ENCODE measurements at places on chromosomes 12 and 14.

DNA sequence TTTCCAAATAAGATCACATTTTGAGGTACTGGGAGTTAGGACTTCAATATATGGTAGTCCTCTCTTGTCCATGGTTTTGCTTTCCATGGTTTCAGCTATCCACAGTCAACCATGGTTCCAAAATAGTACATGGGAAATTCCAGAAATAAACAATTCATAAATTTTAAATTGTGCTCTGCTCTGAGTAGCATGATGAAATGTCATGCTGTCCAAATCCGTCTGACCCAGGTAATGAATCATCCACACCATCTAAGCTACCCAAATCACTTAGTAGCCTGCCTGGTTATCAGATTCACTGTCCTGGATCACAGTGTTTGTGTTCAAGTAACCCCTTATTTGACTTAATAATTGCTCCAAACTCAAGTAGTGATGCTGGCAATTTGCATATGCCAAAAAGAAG lies 197.9 kb downstream of the TMTC3 start:
- no peak for DNase-seq

- DNase-seq: no peak
Measured at GRCh38 chr12:124170760-124171159, 124.1 kb upstream of the RFLNA start.

- DNase-seq: no peak
Measured at GRCh38 chr12:11457996-11458645, 62.8 kb upstream of the PRB2 start.

DNA sequence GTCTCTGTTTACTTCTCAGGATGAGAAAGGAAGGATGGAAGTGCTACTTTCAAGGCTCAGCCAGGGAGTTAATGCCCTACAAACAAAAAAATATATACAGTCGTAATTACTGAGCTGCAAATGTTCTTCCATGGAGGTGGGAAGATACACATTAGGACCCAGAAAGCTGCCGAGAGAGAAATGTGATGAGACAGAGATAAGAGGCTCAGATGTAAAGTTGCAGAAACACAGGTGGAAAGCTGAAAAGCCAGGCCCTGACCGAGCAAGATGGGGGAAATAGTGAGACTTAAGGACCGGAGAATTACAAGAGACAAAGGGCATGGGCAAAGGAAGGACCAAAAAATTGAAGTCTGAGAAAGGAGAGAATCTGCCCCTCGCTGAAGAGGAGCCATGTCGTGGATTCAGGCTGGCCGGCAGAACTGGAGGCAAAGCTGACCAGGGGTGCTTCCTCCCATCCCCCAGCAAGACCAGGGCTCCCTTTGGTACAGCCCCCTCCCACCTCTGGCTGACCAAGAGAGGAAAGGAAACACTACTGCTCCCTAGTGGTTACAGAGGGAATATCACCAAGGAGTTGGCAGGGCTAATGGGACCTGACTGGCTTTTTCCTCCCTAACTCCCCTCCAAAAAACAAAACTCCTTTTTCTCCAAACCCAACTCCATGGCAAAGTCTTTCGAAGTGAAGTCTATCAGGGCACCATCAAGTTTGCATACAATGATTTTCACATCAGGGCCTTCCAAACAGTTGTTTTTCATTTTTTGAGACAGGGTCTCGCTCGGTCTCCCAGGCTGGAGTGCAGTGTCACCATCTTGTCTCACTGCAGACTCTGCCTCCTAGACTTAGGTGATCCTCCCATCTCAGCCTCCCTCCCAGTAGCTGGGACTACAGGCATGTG lies 12.1 kb downstream of the ZFHX2 start:
- no peak for DNase-seq

DNA sequence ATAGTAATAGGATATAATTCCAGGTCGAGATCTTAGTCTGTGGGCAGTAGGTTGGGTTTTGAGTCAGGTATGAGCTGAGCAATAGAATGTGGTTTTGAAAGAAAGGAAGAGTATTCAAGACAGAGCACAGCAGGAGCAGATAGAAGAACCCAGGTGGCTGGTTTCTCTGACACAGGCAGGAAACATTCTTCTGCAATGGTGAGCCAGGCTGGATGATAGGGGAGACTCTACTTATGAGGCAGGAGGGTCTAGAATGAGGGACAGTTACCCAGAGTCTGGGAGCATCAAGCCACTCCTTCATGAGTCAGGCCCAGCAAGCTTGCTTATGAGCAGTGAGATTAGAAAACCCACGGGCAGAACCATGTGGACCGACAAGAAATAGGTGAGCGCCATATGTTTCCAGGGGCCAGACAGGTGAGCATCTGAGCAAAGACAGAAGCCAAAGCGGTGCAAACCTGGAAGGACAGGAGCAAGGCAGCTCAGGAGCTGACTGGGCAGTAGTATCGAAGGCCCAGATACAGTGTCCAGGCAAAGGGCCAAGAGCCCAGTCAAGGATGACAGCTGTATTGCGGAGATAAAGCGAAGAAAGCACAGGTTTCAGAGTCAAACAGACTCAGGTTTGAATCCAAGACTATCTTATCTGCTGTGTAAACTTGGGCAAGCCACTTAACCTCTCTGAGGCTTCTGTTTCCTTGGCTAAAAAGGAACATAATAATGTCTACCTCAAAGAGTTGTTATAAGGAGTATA lies 22.5 kb upstream of the PCNX1 start:
- no peak for DNase-seq

- no peak for DNase-seq
Measured at GRCh38 chr14:73323896-73324399, 86.6 kb downstream of the PAPLN start.

DNA sequence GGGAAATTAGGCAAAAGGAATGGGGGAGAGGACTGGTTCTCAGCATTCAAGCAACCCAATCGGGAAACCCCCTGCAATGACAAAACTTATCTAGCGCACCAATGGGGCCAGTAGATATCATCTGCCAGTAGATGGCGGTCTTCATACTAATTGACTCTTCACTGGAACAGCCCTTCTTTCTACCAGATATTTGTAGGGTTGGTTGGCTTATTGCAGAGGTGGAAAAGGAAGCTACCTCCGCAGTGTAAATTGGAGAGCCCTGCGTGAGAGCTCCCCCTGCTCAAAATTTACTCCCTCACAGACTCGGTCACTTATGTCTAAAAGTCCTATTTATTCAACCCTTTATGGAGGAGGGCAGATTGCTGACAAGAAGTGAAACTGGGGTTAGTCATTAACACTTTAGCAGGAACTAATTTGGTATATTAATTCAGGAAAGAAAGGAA lies 166.1 kb upstream of the CCND2 start:
- DNase-seq: peak; percentile 73

GRCh38 chr14:56023661-56024081 lies 94.5 kb upstream of the PELI2 start:
- DNase-seq: no peak

DNA sequence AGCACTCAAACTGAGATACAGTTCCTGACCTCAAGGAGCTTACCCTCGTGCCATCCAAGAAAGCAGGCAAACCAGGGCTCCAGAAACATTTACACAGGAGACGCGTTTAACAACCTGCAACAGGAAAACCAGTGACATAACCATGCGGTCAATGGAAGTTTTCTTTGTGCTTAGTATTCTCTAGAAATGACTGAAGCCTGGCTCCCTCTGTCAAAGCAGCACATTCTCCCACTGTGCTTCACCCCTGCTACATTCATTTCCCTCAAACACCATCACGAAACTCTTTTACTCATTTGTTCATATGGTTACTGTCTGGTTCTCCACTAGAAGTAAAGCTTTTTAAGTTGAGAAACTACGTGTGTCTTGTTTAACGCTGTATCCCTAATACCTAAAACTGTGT lies 161.3 kb upstream of the CCND2 start:
- peak; percentile 62 for DNase-seq

- DNase-seq: no peak
Measured at GRCh38 chr12:30166006-30166795, 382.5 kb upstream of the TMTC1 start.

DNA sequence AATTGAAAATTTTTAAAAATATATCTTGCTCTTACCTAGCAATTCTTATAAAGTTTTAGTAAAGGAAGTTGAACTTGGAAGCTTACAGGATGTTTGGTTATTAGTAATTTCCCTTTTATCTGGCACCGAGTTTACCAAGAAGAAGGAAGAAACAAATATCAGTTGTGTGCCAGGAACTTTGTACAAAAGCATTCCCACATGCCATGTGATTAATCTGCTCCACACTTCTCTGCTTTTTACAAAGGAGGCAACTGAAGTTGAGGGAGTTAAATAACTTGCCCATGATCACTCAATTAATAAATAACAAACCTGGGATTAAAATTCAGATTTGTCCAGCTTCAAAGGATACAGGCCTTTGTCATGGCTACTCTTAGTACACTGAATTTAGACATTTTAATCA lies 122.5 kb upstream of the BCAT1 start:
- no peak for DNase-seq

DNA sequence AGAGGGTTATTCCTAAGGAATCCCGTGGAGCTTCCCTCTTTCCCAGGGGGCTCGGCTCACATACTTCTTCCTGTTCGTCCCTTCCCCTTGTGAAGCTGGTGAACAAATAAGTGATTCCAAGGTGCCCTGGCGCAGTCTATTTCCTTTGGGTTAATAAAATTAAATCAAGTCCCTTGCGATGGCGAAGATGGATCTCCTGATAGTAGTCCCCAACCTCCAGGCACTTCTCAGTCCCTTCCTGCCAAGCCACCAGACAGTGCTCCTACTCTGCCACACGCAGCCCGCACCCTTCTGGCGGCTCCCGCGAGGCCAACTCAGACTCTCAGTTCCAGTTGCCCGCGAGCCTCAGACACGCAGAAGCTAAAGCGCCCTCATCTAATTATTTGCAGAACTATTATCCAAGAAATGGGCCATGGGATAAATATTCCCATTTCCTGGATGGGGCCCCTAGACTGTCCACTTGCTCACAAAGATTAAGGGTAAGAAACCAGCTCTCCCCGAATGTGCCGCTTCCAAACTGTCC lies 2.4 kb upstream of the SIX6 start:
- no peak for DNase-seq

- DNase-seq: no peak
Measured at GRCh38 chr12:64390275-64390851, at the start of gene C12orf56. C12orf56 (minus strand) TSS chr12:64390758; CDS start chr12:64390565, 193 bp downstream.

DNA sequence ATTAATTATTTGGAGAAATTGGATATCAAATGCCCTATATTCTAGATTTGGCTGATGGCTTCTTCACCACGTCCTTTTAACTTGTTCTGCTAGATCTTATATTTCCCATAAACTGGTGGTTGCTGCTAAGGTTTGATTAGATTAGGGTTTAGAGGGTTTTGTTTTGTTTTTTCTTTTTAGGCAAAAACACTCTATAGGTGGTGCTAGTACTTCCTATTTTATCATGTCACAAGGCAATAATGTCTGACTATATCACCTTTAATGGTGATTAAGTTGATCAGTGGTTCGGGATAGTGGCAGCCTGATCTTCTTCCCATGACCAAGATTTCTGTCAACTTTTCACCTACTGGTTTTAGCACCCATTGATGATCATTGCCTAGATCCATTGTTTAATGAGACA lies 455.1 kb downstream of the RAD51B start:
- DNase-seq: no peak

GRCh38 chr14:27553790-27554189 lies 956.0 kb upstream of the NOVA1 start:
- no peak for DNase-seq

GRCh38 chr14:24094841-24095270 lies 745 bp downstream of the PCK2 start:
- no peak for DNase-seq

All from GM06990 (cell line).